ENCODE measurements at places on chromosomes 16 and 17.

GRCh38 chr17:57612202-57613071 is 132.7 kb downstream of the CCDC182 start:
- DNase-seq = no peak

DNA sequence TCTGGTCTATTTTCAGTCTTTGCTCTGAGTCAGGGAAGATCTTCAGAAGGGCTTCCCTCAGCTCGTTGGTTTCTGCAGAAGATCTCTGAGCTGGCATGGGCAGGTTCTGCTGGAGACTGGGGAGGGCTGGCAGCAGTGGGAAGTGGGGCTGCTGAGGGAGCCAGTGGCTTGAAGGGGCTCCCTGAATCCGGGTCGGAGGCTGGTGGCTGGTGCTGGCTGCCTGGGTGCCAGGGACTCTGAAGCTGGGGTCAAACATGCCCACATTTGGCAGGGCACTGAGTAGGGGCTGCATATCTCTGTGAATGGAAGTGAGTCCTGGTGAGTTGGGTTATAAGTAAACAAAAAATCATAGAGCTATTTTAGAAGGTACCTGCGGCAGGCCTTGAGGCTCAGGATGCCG is 67.0 kb downstream of the N4BP1 start:
- DNase-seq = no peak

- no peak for DNase-seq
These were observed 646.1 kb downstream of the CDH11 start for GRCh38 chr16:64475627-64476351.

GRCh38 chr17:47276444-47276843 is 22.8 kb downstream of the ITGB3 start:
- DNase-seq = no peak

GRCh38 chr16:89670496-89671431 is 13.1 kb downstream of the SPATA33 start:
- no peak for DNase-seq

DNA sequence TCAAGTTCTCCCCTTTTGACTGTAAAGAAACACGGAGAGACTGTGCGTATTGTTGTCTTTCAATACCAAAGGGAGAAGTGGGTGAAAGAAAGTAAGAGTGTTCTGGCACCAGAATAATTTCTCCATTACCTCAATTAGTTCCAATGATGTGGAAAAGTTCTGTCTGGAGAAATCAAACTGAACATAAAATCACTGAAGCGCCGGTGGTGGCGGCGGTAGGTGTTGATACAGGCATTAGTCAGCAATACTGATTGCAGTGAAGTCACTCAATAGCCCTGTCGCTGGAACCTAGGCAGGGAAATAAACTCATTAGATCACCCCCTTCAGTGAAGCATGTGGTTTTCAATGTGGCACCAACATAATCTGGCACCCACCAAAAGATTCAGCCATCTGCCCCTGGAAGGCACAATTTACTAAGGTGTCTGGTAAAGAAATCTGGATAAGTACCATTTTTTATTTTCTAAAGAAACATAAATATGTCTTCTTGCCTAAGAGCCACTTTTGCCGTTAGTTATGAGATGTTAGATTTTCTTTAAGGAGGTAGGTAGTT is 274.2 kb upstream of the SOX9 start:
- no peak for DNase-seq

DNA sequence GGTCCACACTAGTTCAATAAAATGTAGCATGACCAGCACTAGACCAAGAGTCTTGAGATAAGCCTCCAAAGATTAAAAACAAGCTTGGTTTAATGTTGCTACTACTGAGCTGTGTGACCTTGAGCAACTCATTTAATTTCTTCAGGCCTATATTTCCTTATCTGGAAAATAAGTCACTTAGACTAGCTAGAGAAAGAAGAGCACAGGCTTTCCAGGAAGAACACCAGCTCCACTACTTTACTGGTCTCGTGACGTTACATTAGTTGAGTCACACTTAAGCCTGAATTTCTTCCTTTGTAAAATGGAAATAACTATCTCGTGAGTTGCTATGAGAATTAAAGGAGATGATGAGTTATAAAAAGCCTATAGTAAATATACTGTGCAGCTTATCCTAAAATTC is 5.4 kb downstream of the HELZ start:
- DNase-seq = no peak

DNA sequence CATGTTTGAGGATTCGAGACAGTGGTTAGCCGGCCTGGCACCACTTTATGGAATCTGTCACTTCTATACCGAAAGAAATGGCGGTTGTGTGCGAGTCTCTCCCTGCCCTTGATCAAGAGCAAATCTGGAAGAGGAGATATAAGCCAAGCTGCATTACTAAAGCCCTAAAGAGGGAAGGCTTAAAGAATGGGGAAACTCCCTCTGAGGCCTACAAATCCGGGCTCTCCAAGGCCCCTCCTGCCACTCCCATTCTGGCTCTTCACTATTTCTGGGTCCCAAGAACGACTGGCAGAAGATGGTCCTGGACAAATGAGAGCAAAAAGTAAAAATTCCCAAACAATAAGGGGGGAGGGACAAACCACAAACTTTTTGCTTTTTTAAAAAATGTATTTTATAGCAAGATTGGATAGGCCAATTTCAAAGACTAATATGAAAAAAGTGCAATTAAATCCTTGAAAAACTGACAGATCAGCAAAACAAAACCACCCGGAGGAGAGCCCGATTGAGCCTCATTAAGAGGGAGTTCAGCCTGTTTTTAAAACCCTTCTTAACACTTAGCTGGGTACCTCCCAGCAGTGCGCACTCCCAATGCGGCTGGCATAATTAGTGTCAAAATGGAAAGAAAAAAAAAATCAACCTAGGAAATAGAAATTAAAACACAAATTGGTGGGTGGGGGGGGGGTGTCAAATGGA is 193.5 kb downstream of the ZFHX3 start:
- no peak for DNase-seq

DNA sequence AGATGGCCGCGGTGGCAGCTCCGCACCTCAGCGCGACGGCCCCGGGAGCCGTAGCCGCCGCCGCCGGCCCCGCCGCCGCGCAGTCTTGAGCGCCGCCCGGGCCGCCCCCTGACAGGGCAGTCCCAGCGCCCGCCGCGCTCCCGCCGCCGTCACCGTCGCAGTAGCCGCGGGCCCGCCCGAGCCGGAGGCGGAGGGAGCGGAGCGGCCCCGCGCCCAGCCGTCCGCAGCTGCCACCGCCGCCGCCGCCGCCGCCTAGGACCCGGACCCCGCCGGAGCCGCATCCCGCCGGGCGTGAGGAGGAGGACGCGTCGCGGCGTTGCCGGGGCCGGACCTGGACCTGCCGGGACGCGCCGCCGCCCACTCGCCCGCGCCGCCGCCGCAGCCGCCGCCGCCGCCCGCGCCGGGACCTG is 218 bp downstream of the TNRC6C start:
- DNase-seq = no peak

DNA sequence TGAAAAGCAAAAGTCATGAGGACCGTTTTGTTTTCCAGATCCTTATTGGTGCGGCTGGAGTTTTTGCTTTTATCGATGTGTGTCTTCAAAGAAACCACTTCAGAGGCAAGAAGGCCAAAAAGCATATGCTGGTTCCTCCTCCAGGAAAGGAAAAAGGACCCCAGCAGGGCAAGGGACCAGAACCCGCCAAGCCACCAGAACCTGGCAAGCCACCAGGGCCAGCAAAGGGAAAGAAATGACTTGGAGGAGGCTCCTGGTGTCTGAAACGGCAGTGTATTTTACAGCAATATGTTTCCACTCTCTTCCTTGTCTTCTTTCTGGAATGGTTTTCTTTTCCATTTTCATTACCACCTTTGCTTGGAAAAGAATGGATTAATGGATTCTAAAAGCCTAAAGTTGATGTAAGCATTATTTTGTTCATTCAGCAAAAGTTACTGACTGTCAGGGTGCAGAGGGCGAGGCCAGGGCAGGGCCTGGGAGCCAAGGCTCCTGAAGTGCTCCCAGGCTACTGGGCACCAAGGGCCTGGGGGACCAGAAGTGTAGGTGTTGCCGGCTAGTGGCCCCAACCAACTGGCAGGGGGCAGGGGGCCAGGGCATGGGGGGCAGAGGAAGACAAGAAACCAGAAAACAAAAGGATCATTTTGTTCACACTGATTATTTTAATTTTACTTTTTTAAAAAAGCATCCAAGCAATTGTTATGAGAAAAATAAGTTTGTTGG is 8.8 kb downstream of the CMTM2 start:
- no peak for DNase-seq

DNA sequence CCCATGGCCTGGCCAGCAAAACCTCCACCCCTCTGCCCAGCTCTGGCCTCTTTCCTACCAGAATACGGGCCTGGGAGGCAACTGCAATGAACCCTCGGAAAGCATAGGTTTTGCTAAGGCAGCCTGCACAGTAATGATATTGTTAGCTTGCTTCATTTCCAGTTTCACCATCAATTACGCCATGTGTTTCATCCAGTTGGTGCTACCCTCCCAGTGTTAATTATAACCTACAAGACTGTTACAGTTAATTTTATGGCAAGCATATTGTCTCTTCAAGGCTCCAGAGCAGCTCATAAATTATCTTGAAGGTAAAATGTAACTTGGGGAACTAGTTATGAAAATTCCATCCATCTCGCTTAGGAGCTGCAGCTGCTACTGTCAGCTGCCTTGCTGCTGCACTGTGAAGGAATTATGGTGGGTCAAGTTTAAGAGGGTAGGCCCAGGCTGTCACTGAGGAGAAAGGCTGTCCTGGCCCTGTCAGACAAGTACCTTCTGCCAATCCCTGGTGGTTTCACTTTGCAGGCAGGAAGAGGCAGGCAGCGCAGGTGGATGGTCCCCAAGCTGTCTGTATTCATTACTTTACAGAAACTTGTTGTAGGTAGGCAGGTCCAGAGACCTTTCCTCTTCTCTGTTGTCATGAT is 242.9 kb downstream of the FTO start:
- DNase-seq = no peak

DNA sequence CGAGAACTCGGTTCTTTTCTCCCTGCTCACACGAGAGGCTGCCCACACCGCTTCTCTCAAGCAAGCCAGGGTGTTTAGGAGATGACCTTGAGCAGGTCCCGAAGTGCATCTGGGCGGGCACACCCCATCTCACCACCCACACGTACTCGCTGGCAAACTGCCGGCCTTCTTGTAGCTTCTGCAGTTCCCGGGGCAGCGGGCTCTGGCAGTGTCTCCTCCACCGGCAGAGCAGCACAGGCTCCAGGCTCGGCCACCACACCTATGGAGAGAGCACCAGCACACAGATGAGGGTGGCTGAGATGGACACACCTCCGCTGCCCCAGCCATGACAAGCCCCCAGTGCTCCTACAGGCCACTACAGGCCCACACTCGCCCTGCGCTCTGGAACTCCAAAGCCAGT is 23.5 kb downstream of the ZNF276 start:
- no peak for DNase-seq

DNA sequence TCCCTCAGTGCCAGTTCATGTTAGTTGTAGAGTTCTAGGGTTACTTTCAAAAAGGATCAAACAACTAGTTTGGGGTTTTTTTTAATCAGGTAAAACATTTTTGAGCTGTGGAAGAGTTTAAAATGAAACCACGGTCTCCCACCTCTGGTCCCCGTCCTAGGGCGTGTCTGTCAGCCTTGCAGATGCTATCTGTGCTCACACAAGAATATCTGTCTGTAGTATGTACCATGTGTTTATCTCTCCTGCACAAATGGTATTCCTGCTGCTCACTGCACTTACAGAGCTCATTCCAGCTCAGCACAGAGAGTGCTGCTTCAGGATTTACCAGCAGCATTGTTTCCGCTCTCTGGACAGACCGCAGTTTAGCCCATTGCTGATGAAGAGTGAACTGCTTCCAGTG is 38.9 kb downstream of the UBN1 start:
- DNase-seq = no peak

DNA sequence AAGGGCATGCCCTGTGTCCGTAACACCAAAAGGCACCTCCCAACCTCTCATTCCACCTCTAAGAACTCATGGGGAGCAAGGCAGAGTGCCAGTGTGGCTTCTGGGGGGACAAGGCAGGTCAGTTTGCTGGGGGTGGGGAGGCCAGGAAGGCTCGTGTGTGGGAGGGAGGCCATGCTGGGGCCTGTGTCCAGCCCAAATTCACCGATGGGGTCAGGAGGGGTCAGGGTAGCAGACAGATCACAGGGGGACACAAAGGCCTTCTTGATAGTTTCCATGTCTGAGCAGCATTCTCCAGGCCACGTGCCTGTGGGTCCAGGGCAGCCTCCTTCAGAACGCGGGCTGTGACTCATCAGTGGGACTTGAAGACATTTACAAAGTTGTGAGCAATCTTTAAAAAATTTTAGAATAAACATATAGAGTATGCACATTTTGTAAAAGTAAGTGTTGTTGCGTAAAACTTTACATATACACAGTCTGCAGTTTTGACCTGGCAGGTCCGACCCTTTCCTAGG is 20.9 kb downstream of the SPACA3 start:
- DNase-seq = no peak

- no peak for DNase-seq
These were observed 27.9 kb downstream of the NLRC5 start for GRCh38 chr16:57017251-57017650.

GRCh38 chr17:49258394-49258793 is 27.8 kb upstream of the PHOSPHO1 start:
- DNase-seq = no peak

GRCh38 chr17:37768438-37768837 is 23.6 kb upstream of the HNF1B start:
- DNase-seq = no peak

DNA sequence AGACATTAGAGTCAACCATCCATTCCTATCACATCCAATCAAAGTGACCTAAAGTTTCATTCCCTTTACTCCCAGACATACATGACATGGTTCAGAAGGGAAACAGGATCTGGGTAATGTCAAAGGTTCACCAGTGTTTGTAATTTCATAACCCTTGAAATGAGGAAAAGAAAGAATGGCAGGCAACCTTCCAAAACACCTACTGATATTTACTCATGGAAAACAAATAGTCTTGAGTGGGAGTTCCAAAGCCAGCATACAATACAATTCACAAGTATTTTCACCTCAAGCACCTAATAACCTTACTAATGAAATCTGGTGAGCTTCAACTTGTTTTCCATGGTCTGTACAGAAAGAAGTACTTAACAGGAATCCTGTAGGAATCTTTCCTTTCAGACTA is 72.5 kb upstream of the AXIN2 start:
- DNase-seq = no peak

DNA sequence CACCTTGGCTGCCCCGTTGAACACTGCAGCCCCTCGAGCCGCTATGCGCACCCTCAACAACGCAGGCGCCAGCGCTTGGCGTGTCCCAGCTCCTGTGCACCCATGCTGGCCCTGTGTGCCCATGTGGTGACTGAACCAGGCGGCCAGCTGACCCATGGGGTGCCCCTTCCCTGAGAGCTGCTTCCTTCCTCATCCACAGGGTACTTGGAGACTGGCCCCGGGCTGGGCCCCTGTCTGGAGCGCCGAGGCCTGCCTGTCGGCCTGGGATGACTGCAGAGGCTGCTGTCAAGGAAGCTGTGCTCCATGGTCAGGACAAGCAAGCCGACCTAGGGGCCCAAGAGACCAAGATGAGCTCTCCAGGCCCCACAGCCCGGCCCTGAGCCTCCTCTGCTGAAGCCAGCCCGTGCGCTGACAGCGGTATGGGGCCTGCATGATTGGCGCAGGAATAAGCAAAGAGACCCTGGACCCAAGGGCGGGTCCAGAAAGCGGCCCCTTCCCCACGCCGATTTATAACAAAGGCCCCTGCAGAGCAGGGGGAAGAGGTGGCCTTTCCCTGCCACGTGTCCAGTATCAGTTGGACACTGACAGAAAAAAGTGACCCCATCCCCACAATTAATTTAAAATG is 21.6 kb upstream of the BAHCC1 start:
- DNase-seq = no peak

Measured in CMK (cell line).